ENCODE measurements at places on chromosomes 1 and 21.

- no peak for DNase-seq
Observed at GRCh38 chr1:29631836-29632805, 395.8 kb downstream of the PTPRU start.

- DNase-seq, result peak; percentile 60
Observed at GRCh38 chr1:155320661-155321617, at the start of gene RUSC1. Gene RUSC1 (plus strand): TSS chr1:155320894. CDS start chr1:155321774, 880 bp downstream.

- no peak for DNase-seq
Observed at GRCh38 chr1:36390411-36390810, 4.7 kb upstream of the STK40 start.

DNA sequence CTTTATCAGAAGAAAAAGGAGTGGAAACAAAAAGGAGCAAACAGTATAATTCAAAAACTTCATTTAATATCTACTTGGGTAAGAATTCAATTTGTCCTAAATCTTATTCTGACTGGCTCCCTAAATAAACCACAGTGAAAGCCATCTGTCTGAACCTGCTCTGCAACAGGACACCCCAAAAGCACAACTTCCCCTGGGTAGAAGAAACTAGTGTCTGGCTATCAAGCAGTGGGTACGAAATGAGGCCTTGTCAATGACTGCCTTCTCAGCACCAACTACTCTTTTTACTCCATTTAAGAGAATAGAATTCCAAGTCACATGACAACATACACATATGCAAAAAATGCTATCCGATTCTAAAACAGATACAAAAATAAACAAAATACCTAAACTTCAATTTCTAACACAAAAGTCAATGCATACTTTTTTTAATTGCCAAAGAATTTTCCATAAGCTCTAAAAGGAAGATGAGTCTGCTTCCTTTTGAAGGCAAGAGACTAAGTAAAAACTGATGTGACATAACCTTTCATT is 206.8 kb downstream of the SLC45A1 start:
- DNase-seq, result no peak

GRCh38 chr1:48414264-48414663 is 57.7 kb downstream of the SPATA6 start:
- no peak for DNase-seq

GRCh38 chr21:42142627-42143026 is 71.5 kb downstream of the UMODL1 start:
- DNase-seq, result no peak

Data from stimulated activated CD4-positive, alpha-beta T cell treated with anti-CD3 and anti-CD28 coated beads, Interleukin-1b, Interleukin-23, amount 100 ng/mL, for 1 hour (primary cell).